ENCODE measurements at places on chromosomes 13 and 19.

GRCh38 chr13:51222686-51223559 lies 725 bp downstream of the FAM124A start:
- no peak for DNase-seq

GRCh38 chr19:55101261-55101660 lies 16.2 kb downstream of the PPP1R12C start:
- no peak for DNase-seq

GRCh38 chr19:45866400-45867176 lies 2.5 kb downstream of the FOXA3 start:
- no peak for DNase-seq

DNA sequence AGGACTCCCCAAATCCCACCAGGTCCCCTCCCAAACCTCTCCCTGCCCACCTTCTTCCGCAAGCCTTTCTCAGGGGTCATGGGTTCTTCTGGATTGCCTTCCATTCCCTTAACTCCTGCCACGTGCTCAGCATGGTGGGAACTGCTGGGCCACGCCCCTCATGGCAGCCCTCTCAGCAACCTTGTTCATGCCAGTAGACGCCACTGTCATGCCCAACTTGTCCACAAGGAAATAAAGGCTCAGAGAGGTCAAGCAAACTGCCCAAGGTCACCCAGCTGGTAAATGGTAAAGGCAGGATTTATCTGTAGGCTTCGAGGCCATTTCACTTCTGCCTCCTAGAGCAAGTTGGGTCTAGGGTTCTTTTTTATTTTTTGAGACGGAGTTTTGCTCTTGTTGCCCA lies 10.9 kb downstream of the PRAM1 start:
- no peak for DNase-seq

- DNase-seq, result no peak
These were observed 282.6 kb downstream of the DCLK1 start for GRCh38 chr13:35848336-35849255.

DNA sequence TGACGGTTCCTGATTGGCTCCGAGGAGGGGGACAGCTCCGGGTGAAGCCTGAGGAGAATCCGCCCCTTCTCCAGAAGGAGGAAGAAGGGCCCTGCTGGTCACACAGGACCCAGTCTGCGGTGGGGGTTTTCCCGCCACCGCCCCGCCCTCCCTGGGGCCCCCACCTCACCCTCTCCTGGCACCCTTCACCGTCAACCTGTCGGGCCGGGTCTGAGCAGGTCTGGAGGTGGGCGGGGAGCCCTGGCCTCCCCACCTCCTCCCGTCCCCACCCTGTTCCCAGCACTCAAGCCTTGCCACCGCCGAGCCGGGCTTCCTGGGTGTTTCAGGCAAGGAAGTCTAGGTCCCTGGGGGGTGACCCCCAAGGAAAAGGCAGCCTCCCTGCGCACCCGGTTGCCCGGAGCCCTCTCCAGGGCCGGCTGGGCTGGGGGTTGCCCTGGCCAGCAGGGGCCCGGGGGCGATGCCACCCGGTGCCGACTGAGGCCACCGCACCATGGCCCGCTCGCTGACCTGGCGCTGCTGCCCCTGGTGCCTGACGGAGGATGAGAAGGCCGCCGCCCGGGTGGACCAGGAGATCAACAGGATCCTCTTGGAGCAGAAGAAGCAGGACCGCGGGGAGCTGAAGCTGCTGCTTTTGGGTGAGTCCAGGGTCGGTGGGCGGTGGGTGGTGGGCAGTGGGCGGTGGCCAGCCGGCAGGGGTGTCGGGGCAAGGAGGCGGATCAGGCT lies at the start of gene GNA15:
TSS of gene GNA15 (plus strand) at position 73 of the 723 bp plus-strand sequence. CDS start at position 491, 418 bp downstream.
- DNase-seq, result peak; percentile 79

DNA sequence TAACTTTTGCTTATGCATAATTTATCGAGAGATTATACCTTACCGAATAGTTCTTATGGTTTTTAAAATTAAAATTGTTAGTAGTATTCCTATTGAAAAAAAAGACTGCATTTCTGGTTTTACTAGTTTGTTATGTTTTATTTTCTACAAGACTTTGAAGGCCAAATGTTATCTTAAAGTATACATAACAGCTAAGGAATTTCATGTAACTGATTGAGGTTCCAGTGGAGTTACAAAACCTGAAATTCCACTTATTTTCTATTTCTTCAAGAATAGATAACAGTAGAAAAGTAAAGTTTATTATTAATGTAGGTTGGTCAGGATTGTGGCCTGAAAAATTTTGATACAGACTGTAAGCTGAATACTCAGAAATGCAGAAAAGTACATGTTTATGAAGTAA lies 1216.0 kb upstream of the PCDH20 start:
- DNase-seq, result no peak

GRCh38 chr13:98651744-98652143 lies 74.8 kb upstream of the STK24 start:
- DNase-seq, result no peak

GRCh38 chr19:29660835-29661234 lies 4.4 kb upstream of the PLEKHF1 start:
- DNase-seq, result no peak

- no peak for DNase-seq
These were observed 201.8 kb upstream of the MIR17HG start for GRCh38 chr13:91145571-91146205.

GRCh38 chr13:42048342-42048683 lies at the start of gene DGKH:
DGKH (plus strand) TSS chr13:42048648; CDS start chr13:42048774, 126 bp downstream.
- DNase-seq, result no peak

DNA sequence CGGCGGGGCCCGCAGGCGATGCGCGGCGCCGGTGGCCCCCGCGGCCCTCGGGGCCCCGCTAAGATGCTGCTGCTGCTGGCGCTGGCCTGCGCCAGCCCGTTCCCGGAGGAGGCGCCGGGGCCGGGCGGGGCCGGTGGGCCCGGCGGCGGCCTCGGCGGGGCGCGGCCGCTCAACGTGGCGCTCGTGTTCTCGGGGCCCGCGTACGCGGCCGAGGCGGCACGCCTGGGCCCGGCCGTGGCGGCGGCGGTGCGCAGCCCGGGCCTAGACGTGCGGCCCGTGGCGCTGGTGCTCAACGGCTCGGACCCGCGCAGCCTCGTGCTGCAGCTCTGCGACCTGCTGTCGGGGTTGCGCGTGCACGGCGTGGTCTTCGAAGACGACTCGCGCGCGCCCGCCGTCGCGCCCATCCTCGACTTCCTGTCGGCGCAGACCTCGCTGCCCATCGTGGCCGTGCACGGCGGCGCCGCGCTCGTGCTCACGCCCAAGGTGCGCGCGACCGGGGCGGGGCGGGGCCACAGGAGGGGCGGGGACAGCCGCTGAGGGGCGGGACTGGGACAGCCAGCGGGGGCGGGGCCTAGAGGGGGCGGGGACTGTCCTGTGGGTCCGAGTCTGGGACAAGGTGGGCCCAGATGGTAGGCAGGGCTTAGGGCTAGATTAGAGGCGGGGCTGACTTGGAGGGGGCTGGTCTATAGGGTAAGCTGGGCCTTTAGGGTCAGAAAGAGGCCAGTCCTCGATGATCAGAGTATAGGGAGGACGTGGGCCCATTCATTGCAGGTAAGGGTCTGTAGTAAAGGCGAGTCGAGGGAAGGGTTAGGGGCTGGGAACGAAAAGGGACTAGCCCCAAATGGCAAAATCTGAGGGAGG lies 5.1 kb downstream of the GRIN2D start:
- DNase-seq, result peak; percentile 88

GRCh38 chr13:32200741-32201140 lies 114.4 kb downstream of the ZAR1L start:
- no peak for DNase-seq

DNA sequence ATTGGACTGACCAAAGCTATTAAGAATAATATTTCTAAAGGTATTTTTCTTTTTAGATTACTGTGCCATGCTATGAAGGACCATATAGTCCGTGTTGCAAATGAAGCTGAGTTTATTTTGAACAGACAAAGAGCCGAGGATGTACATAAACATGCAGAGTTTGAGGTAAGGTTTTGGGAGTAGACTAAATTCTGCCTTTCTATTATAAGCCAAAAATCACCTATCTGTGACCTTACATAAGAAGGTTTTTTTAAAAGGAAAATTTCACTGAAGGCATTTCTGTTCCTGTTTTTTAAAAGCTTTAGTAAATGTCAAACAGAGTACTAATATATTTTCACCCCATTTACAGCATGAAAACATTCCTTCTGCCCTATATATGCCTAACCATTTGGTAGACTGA lies 127.4 kb downstream of the MAB21L1 start:
- DNase-seq, result no peak

GRCh38 chr13:33438918-33439317 lies 153.4 kb upstream of the STARD13 start:
- DNase-seq, result no peak

DNA sequence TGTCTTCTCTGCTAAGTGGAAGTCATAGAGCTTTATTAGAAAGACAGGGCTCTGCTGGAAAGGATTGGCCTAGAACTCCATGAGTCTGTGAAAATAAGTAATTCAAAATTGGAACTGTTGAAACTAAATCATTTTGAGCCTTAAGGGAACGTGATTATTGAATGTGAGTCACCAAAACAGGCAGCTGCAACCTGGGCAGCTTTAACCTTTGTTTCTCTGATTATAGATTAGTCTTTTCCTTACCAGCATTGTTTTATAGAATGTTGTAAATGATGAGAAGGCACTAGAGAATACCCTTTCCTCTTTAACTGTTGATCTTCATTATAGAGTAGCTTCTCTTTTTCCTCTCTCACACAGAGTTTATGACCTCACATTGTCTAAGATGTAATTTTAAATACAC lies 638.8 kb upstream of the SLITRK6 start:
- no peak for DNase-seq

GRCh38 chr13:43445668-43446067 lies 341.1 kb downstream of the ENOX1 start:
- DNase-seq, result no peak

- no peak for DNase-seq
These were observed 9.9 kb downstream of the GPR183 start for GRCh38 chr13:99297331-99297730.

GRCh38 chr19:48997972-48998371 lies 4.3 kb downstream of the RUVBL2 start:
- peak; percentile 38 for DNase-seq

- DNase-seq, result peak; percentile 39
These were observed 2.4 kb downstream of the LENG8 start for GRCh38 chr19:54451331-54451871.

DNA sequence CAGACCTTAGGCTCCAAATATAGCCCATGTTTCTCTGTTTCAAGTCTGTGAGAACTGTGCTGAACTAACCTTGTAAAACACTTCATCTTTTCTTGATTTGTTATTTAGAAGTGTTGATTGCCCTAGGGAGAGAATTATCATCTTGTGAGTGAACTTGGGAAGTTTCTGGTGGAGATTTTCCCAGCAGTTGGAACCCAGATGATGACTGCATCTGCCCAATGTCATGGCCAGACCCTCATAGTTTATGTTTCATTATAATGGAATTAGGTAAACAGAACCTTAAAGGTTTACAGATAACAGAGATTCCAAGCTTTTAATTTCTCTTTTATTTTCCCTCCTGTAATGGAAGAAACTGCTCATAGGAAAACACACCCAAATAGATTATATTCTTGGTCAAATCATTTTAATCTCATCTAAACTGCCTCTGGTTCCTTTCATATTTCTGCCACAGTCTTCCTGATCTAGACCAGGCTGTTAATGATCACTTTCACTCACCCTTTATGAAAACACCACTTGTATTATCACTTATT lies 569.1 kb downstream of the KCTD12 start:
- no peak for DNase-seq

DNA sequence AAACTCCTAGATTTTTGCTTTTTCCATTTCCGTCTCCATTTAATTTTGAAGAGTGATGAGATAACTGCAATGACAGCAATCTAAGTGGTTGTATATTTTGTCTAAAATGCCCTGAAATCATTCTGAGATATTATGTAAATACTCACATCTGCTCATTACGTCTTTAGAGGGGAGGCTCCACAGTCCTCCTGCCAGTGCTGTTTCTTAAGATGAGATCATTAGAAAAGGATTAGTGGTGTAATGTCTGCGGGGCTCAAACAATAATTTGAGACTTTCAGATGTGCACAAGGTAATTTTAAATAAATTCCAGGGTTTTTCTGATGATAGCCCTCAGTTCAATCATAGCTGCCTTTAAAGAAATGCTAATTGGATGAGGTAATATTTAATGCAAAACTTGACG lies 437.9 kb downstream of the FOXO1 start:
- no peak for DNase-seq

GRCh38 chr19:16569609-16570320 lies 2.5 kb downstream of the SLC35E1 start:
- DNase-seq, result no peak

DNA sequence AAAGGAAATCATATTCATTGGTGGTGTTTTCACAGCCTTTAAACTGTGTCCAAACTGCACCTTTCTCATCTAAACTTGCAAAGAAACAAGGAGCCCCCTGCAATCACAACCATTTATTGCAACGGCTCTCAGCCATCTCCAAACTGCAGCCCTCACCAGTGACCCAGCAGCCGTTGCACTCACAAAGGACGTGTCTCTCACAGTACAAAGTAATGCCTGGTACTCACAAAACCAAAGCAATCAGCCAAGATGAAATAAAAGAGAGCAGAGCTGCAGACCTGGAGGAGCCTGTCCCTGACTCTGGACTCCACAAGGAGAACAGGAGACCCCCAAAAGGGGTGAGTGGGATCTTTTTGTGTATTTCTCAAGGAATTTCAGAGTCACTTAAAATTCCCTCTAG lies 20.2 kb upstream of the CEACAM21 start:
- no peak for DNase-seq

DNA sequence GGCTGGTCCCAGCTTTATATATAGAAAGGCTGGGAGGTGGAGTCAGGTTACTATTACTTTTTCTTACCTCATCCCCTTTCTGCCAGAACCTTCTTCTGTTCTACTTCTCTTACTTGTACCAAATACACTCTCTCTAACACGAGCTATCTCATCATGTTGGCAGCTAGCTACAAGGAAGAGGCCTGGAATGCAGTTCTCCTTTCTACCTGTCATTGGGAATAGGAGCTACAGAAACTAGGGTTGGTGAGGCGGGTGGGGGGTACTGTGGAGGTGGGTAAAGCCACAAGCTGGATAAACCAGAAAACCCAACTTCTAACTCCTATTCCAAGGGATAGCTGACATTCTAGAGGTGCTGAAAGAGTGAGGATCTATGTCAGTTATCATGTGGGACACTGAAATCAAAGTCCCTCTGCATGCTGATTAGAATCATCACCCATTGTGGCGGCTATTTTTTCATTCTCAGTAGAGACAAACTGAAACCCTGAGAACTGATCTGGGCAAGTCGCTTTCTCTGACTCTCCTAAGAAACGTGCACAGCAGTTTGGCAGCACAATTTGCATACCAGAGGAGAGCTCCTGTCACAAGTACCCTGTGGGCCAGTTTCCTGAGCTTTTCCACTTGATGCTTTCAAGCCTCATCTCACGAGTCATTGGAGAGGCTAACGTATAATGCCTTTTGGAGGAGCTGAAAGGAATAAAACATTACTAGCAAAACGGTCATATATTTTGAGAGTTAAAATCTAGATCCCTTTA lies 358.1 kb downstream of the ENOX1 start:
- DNase-seq, result no peak
